Umbilical cord (tissue), 2 donors: ENCODE measurements at places on chromosomes 4 and X.

GRCh38 chr4:8706216-8707044, 113.9 kb downstream of the CPZ start:
- no peak for DNase-seq

- DNase-seq, result no peak
Measured at GRCh38 chr4:183971929-183972490, 66.9 kb downstream of the STOX2 start.

- no peak for DNase-seq
Measured at GRCh38 chrX:78064152-78064551, 39.9 kb upstream of the PGK1 start.

DNA sequence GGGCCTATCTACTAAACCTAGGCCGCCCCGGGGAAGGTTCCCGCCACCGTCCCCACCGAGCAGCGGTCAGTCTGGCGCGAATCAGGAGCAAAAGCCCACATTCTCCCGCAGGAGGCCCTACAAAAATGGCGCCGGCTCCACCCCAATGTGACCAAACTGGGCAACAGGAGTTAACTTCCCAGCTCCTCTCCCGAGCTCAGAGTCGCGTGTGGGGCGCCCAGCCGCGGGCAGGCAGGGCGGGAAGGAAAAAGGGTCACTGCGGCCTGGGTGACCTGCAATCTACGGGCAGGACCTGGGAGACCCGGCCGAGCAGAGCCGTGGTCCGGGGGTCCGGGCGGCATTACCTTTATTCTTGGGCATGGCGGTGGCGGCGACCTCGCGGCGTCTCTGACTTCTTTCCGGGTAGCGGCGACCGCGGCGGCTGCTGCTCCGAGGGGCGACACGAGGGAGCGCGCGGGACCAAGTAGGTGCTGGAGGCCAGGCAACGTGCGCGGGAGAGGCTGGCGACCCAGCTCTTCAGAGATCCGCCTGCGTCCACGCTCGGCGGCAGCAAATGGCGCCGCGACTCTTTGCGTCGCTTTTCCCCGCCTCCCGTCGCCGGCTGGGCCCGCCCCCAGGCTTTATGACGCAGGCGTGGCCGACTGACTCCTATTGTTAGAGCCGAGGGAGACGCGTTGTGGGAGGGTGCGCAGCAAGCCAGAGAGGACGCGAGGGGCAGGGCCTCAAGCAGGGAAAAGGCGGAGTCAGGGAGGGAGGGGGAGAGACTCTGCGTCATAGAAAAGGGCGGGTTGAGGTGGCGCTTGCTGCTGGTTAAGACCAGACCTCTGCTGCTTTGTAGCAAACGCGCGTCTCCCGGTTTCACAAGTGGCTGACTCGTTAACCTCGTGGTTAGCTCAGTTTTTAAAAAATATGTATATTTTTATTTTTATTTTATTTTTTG, at the start of gene EIF1AX:
TSS of gene EIF1AX (minus strand) at position 558 of the 940 bp plus-strand sequence. CDS start at position 360, 198 bp downstream.
- DNase-seq, result peak; percentile 98

GRCh38 chrX:9390121-9390520, 74.7 kb upstream of the TBL1X start:
- DNase-seq, result no peak

DNA sequence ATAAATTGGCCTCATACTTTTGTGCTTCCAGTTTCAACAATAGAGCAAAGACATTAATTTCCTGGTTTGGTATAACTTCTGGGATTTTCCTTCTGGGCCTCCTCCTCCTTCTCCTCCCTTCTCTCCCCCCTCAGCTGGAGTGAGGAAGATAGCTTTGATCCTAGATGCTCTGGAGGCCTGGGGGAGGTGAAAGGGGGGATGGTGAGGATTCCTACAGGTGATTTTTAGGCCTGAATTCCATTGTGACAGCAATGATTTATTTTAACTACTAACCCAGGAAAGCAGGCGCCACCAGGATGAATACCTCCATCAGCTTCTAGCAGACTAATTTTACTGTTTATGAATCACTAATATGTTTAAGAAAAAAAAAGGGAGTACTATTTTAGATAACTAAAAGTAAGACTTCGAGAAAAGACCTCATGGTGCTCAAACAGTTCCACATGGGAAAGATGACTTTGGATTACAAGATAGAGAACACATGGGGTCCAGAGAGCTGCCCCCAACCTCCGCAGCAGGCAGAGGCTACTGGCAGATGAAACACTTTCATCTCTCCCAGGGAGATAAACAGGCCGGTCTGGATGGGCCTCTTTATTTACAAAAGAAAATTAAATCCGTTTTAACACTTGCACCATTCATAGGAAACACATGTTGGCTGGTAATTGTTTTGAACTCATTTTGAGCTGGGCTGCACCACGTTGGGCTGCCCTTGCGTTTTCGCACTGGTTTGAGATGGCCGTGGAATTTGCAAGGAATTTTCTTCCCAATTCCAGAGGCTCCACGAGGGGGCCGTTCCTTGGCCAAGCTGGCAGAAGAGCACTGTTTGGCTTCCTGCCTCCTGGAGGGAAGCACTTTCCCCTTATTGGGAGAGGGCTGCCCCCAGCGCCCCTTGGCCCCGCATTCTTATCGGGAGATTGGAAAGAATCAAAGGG, 125.1 kb upstream of the STX18 start:
- DNase-seq, result peak; percentile 80

- DNase-seq, result no peak
Measured at GRCh38 chrX:41541386-41541785, 94.2 kb downstream of the NYX start.

DNA sequence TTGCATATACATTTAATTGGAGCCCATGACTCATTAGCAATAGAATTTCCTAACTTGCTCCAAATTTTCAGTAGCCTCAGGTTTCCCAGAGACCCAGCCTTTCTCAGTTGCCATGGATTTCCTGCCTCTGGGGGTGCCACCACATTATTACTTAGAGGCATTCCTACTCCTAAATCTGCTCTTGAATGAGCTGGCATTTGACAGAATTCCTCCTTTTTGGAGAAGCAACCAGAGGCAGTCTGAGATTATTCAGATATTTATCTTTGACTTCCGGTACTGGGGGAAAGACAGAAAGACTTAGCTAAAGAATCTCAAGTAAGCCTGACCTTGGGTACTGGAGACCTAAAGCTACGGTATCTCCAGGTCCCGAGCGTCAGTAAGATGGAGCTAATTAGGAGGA, 76.3 kb downstream of the DCHS2 start:
- DNase-seq, result no peak

DNA sequence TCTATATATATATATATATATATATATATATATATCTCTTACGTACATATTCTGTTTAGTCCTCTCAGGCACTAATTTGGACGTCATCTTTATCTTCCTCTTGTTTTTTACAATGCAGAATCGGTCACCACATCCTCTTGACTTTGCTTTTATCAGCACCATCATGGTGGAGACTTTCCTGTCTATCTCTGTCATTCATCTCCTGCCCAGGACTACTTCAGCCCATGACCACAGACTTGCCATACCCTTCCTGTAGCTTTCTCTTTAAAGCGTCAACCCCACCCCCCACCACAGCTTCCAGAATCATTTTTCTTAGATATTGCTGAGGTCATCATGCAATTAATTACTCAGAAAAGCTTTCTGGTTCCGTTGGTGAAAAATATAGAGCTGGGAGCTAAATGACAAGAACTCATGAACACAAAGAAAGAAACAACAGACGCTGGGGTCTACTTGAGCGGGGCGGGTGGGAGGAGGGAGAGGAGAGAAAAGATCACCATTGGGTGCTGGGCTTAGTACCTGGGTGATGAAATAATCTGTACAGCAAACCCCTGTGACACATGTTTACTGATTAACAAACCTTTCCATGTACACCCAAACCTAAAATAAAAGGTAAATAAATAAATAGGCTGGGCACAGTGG, 30.5 kb upstream of the PRKX start:
- DNase-seq, result no peak

GRCh38 chr4:170003071-170004070, 22.8 kb downstream of the MFAP3L start:
- no peak for DNase-seq

DNA sequence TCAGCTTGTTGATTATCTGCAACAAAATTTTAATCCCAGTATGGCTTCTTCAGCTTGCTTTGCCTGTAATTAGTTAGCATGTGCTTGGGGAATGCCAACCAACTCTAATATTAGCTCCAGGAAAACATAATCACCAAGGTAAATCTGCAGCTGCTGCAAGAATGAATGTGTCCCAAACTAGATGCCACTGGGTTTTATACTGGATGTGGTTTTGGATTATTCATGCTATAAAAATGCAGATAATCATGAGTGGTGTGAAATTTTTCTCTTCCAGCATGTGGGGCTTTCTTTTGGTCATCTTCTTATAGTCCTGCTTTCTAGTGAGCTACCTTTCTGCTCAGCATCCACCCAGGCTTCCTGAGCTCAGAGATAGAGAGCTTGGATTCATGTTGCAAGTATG, 295.9 kb upstream of the CASK start:
- DNase-seq, result no peak

- no peak for DNase-seq
Measured at GRCh38 chrX:153865685-153866084, 20.3 kb downstream of the L1CAM start.

- DNase-seq, result no peak
Measured at GRCh38 chrX:16429406-16429805, 220.6 kb upstream of the S100G start.

GRCh38 chr4:170214731-170215130, 125.0 kb upstream of the AADAT start:
- no peak for DNase-seq

- DNase-seq, result peak; percentile 83
Measured at GRCh38 chrX:3262901-3263300, 83.6 kb downstream of the MXRA5 start.

GRCh38 chr4:82780752-82781231, 17.8 kb downstream of the SCD5 start:
- peak; percentile 72 for DNase-seq

DNA sequence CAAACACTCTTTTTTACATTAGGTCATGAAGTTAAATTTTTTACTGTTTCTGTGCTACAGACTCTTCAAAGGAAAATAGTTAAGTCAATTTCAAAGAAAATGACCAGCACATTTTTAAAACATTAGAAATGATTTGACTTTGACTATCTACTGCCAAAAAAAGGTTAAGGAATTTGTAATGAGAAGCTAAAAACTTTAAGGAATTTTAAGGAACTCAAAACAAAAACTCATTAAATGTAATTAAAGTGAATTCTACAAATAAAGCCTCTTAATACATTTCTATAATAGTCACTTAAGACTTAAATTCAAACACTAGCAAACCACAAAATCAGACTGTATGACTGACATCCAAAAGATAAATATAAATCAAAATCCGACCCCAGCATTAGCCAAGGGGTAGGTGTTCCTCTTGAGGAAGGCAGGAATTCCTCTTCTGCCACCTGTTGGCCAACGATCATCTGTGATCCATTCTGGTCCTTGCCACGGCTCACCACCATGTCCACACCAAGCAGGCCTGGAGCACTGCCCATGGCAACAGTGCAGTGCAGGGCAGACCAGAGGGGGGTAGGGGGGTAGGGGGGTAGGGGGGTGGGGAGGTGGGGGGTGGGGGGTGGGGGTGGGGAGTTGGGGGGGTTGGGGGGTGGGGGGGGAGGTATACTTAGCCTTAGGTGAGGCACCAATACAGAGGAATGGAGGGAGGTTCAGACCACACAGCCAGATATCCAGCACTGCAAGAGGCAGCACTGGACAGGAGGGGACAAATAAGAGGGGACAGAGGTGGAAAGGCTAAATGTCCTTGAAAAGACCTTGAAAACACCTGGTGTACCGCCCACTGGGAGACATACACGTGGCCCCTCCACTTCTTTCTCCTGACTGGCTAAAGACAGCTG, 287.4 kb downstream of the CHIC1 start:
- no peak for DNase-seq

DNA sequence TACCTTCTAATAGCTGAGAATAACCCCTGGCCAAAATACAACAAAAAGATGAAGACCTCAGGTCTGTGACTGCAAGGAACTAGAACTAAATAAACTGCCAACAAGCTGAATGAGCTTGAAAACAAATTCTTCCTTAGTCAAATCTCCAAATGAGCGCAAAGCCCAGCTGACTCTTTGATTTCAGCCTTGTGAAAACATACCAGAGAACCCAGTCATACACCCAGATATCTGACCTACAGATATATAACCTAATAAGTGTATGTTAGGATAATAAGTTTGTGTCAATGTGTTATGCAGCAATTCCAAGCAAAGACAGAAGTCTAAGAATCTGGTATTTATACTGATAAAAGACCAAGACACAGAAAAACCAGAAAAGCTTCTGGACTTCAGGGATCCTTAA, 38.0 kb upstream of the ADGRL3 start:
- no peak for DNase-seq
